ENCODE measurements at places on chromosomes 2 and 18.

- DNase-seq, result no peak
These were observed 25.7 kb upstream of the AFTPH start for GRCh38 chr2:64498438-64498837.

- DNase-seq, result no peak
These were observed 25.7 kb upstream of the PLA2R1 start for GRCh38 chr2:160087854-160088745.

- no peak for DNase-seq
These were observed 90.3 kb downstream of the SP3 start for GRCh38 chr2:173874894-173875237.

- DNase-seq, result no peak
These were observed 37.1 kb downstream of the CENPO start for GRCh38 chr2:24830351-24830750.

- no peak for DNase-seq
These were observed at the start of gene SEPTIN2 for GRCh38 chr2:241315879-241316631. TSS of gene SEPTIN2 (plus strand) at chr2:241315925. CDS start at chr2:241324233, 8,308 bp downstream.

DNA sequence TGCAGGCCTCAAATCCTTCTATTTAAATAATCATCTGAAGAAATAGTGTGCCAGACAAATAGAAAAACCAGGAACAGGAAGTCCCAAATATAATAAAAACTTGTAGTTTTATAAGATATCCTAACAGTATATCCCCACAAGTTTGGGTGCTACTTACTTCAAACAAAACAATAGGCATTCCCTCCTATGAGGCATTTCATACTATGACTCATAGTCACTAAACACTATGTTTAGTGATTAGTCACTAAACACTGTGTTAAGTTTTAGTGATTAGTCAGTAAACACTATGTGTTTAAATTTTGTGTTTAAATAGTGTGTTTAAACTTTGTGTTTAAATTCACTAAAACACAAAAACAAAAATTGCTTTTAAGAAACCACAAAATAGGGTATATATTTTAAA is 407.0 kb upstream of the CDH19 start:
- DNase-seq, result no peak

Measured in iPS DF 19.7 (cell line).